Epithelial cell of prostate (primary cell): ENCODE measurements at places on chromosomes 6 and 20.

GRCh38 chr6:12408752-12409151 lies 118.6 kb downstream of the EDN1 start:
- no peak for DNase-seq

- DNase-seq: no peak
Observed at GRCh38 chr6:136181861-136182260, 68.2 kb downstream of the MTFR2 start.

DNA sequence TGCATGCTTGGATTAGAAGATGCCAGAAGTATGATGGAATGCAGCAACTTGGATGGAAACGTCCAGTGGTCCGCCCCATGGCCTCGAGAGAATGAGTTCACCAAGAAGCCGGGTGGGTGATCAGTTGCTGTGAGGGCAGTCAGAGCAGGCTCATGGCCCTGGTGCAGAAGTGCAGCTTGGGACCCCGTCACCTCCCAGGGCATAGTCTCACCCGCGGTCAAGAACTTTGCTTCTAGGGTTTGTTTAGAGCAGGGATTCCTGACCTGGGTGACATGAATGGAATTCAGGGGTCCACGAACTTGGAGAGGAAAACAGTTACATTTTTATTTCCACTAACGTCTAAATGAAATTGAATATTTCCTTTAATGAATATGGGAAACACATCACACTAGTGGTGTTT lies 216.5 kb upstream of the SNX9 start:
- no peak for DNase-seq

GRCh38 chr20:19074828-19075516 lies 137.5 kb upstream of the SLC24A3 start:
- no peak for DNase-seq

DNA sequence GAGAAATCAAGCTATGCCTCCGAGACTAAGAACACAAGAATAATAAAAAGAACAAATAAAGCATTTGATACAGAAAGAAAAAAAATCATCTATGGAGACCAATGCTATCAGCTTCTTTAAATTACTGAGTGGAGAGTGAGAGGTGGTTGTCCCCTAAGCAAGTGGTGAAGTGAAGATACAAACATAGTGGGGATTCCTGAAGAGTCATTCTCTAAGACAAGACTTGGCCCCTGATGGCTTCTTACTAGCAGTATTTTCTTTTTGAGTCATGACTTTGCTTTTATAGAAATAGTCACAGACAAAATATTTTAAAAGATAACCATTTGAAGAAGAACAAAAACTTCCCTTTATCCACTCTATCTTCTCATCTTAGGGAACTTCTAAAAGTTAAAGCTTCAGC lies 261.4 kb upstream of the PRDM1 start:
- DNase-seq: no peak

GRCh38 chr6:155364844-155365437 lies 50.7 kb upstream of the TFB1M start:
- DNase-seq: no peak

DNA sequence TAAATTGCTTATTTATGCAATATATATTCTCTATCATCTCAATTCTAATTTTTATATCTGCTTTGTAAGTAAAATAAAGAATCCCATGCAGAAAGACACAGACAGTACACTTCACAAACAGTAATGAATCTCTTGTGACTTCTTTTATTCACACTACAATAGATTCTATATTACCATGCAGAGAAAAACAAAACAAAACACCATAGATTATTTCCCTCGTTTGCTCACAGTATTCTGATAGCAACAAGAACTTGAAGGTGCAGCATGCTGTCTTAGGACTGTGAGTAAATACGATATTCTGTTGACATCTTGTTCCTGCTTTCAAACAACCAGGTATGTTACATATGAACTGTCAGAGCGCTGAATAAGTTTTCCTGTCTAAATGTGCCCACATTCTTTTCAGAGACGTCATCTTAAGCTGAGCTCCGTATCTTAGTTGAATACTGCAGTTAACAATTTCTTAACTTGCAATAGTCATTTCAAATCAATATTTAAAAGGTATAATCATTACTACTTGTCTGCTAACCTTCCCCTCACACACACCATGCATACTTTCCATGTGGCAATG lies 140.1 kb downstream of the BTBD9 start:
- DNase-seq: no peak

- no peak for DNase-seq
Observed at GRCh38 chr6:18753076-18753475, 365.9 kb downstream of the RNF144B start.

GRCh38 chr20:24502661-24503060 lies 33.2 kb downstream of the SYNDIG1 start:
- no peak for DNase-seq

DNA sequence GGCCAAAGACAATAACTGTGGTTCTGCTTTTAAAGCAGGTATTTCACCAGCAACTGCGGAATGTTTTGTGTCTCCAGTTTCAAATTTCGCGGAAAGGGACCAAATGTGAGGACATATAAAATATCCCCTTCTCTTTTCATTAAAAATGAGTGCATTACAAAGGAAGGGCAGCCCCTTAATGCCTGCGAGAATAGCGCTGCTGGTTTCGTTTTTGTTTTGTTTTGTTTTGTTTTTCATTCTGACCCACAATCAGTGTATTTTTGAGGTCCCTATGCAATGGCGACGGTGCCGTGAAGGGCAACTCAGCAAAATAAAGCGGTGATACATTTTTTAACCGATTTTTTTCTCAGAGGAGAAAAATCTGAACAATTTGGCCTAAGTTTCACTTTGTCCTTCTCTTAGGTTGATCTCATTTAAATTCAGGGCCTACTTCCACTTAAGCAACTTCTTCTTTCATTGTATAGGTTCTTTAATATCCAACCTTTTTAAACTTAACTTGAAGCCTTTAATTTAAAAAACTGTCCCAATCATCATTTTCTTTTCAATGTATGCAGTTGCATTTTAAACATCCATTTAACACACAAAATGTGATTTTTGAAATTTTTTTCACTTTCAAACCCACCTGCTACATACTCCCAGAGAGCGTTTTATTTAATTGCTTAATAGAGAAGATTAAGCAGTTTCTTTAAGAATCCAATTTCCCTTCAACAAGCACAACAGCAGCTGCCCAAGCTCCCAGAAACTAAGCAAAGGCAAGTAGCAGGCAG lies 2.9 kb upstream of the HIVEP2 start:
- DNase-seq: no peak
